ENCODE measurements at places on chromosomes 7 and 10.

- no peak for DNase-seq
These were observed 5.3 kb downstream of the CYP26C1 start for GRCh38 chr10:93065675-93066543.

- no peak for DNase-seq
These were observed 3.6 kb downstream of the VAX1 start for GRCh38 chr10:117134306-117135025.

DNA sequence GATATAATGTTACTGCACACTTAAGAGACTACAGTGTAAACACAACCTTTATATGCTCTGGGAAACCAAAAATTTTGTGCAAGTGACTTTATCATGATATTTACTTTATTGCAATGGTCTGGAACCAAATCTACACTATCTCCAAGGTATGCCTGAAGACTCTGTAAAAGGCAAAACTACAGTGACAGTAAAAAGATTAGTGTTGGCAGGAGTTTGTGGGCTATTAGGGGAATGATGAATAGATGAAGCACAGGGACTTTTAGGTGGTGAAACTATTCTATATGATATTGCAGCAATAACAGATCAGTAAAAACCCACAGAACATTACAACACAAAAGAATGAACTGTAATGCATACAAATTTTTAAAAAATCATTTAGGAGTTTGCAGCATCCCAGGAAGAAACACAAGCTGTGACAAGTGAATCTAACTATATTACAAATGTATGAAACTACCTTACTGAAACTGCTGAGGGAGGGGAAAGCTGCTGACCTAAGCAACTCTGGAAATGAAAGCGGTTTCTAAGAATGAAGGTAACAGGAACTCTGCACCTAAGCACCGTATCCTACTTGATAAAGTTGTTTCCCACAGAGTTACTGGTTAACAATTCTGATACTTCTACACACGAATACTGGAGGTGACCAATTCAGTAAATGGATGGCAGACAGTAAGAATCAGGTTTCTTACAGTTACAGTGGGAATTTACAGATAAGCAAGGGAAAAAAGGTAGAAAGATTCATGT lies 82.6 kb downstream of the ATE1 start:
- no peak for DNase-seq

DNA sequence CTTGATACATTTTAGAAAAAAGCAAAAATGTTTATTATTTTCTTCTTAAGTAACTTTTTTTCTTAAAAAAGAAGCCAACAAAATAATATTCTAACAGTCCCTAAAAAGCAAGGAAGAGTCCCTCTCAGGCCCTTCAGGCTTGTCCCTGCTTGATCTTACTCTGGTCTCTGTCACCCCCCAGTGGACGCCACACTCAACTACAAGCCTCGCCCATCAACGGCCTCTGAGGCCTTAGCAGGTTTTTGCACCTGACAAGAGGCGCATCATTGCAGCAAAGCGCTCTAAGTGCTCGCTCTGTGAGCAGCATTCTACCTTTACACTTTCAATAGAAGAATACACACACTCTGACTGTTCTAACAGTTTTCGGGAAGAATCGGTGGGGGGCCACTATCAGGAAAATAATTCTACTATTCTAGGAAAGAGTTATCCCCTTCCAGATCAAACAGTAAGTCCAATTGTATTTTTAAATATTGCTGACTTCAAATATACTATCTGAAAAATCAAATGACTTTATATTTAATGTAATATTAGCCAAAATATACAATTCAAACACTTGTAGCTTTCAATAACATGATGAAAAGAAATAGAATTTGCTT lies 139.2 kb downstream of the USP6NL start:
- DNase-seq: no peak

GRCh38 chr10:44715136-44715535 lies 196.0 kb upstream of the TMEM72 start:
- no peak for DNase-seq

- DNase-seq: peak; percentile 26
These were observed 340.2 kb upstream of the CELF2 start for GRCh38 chr10:10677479-10677878.

GRCh38 chr7:73831834-73832651 lies 1.2 kb downstream of the CLDN4 start:
- no peak for DNase-seq

DNA sequence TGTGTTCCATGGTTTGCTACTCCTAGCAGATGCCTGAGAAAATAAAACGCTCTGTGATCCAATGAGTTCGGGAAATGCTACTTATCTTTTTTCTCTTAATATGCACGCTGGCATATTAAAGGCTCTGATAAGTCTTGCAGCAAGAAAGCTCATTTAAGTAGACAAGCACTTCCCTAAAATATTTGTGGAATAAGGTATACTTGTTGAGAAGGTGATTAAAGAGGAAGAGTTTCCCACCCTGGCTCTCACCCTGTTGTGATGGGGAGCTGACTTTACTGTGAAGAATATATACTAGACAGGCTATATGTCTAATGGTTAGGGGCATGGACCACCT lies 279.4 kb downstream of the RPS24 start:
- no peak for DNase-seq

Data from HS-27A (cell line).